ENCODE measurements at places on chromosomes 7 and 10. TPM values are rescaled to one million over a fixed set of nuclear protein-coding genes. Genes with fewer than 3 reads are reported as not detected.

GRCh38 chr10:101151395-101151794 lies 20.3 kb downstream of the TLX1 start:
- no peak for DNase-seq

DNA sequence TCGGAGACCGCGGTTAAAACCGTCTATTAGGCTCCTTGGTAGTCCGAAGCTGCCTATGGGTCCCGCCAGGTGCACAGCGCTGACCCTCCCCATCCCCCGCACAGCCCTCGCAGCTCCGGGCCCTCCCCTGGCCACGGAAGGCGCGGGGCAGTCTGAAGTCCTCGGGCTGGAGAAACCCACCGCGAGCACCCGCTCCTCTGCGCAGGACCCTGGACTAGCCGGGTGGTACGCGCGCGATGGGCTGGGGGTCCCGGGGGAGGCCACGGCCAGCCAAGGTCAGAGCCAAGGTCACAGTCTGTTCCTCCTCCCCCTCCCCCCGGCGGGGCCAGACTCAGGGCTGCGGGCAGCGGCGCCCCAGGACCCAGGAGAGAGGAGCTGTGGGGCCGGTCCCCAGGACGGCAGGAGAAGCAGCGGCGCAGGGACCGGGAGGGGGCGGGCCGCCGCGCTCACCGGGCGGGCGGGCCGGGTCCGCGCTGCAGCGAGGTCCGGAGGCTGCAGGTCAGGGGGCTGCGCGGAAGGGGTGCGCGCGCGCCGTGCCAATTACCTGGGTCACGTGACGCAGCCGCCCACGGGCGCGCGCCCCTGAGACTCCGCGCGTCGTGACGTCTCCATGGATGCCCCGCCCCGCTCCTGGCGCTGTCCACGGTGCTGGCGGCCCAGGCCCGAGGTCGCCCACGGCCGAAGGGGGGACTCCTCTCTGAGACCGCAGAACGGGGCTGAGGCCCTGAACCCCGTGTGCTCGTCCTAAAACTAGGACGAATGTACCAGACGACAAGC lies at the start of gene OGDHL:
Gene OGDHL, minus strand, starts transcription at position 535 of the 777 bp plus-strand sequence. CDS start 3,731 bp downstream, outside the sequence.
- peak; percentile 70 for DNase-seq

GRCh38 chr7:36875794-36876193 lies 151.5 kb upstream of the AOAH start:
- DNase-seq, result no peak

- DNase-seq, result no peak
These were observed 50.8 kb downstream of the ITGB8 start for GRCh38 chr7:20381406-20382034.

The PDZD7 gene
- 0.51 TPM for total RNA-seq

- DNase-seq, result no peak
These were observed 51.5 kb downstream of the PFKFB3 start for GRCh38 chr10:6254201-6254600.

The ZNF37A gene
- 5.1 TPM for total RNA-seq

DNA sequence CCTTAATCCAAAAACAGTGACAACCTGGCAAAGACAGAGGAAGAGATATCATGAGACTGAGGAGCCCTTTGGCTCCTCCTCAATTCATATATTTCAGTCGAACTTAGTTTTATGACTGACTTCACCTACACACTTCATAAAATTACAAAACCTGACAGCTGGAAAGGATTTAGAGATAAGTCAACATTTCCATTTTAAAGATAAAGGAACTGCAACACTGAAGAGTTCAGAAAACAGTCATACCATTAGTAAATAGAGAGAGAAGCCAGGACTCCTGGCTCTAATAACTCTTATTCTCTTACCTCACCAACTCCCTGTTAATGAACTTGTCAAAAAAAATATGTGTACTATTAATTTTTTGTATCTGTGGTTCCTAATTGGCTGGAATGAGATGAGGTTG lies 141.0 kb upstream of the COL1A2 start:
- no peak for DNase-seq

The BRAF gene
- 13.0 TPM for total RNA-seq

- DNase-seq, result no peak
These were observed 79.1 kb downstream of the ITGA8 start for GRCh38 chr10:15640536-15641085.

GRCh38 chr7:48875045-48875916 lies 49.1 kb upstream of the CDC14C start:
- no peak for DNase-seq

- no peak for DNase-seq
These were observed 47.2 kb upstream of the NRP1 start for GRCh38 chr10:33381451-33382215.

The CDCA7L gene
- total RNA-seq, result 41.0 TPM

The TSPAN15 gene
- total RNA-seq, result 65.1 TPM

DNA sequence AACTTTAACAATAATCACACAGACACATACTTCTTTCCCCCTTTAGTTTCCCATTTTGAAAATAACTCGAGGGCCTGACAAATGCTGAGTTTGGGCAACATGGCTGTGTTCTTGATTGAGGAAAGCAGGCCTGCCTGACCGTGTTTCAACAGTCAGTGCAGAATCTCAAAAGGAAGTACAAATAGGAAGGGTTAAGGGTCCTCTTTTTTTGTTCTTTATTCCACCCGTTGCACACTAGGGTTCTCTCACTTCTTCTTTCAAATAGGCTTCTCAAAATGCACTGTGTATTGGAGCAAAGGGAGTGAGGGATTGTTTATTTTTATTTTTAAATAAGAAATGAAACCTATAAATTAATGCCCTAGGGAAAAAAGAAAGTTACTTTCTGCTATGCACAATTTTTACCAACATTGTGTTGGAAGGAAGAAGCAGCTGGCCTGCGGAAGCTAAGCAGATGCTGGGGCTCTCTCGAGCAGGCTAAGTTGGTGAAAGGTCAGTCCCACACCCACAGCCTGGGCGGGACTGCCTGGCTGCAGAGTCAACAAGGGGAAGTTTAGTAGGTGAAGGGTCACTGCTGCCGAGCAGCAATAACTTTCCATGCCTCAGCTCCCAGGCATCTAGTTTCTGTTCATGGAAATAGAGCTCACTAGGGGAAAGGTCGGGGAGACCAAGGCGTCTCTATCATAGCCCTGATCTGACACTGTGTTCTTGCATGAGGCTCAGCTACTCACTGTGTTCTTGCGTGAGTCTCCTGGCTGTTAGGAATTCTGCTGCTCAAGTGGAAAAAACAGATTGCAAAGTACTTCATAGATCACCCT lies 12.2 kb upstream of the PDK4 start:
- DNase-seq, result peak; percentile 99

- DNase-seq, result no peak
These were observed 120.9 kb upstream of the KAT6B start for GRCh38 chr10:74705358-74705980.

- no peak for DNase-seq
These were observed 6.9 kb downstream of the BAZ1B start for GRCh38 chr7:73515178-73515577.

DNA sequence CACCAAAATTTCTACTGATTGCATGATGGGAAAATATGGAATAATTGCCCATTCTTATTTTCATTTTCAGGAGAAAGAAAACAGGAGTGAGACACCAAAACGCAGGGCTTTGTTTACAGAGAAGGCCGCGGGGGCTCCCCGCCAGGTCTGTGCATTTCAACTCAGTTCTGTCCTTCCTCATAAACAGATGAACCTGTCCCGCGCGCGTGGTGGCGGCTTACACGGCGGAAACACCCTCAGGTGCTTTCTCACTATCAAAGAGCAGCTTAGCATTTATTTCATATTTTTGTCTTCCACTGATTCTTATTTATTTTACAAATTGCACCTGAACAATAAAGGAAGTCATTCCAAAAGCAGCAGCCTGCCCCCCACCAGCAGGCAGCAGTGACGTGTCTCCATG lies 579.4 kb downstream of the PTPRN2 start:
- DNase-seq, result no peak

DNA sequence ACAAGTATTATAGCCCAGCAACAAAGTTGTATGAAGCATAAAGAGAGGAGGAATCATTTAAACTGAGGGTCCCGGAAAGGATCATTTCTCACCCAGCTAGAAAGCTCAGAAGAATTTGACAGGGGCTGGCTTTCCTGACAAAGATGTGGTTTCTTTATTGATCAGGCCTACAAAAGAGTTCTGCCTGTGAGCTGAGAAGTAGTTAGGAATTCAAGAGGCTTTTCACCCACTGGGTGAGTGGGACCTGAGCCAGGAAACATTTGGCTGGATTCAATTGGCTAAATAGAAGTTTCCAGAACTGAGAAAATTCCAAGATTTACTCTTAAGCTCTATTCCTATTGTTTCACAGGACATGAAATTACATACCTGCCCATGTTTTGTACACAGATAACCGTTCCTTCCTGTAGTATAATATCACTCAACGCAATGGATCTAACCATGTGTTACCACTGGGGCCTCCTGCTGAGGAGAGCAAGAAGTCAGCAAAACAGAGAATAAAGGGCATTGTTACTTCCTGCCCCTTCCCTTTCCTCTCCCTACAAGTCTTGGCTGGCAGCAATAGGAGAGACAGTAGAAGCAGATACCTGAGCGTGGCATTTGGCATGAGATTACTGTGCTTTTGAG lies 53.9 kb upstream of the PAPSS2 start:
- peak; percentile 23 for DNase-seq

DNA sequence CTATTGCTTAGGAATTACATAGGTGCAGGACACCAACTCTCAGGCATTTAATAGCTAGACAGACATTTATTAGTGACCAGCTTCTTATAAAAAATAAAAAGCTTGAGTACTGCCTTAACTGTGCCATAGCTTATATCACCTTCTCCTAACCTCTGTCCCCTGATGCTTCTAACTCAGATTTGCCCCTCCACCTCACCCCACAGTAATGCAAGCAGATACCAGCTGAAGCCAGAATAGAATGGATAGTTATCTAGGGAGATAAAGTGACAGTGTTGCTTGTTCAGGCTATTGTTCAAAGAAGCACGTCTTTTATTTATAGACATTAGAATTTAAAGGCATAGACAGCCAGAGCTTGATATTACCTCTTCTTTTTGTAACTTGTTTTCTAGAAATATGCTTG lies 99.6 kb upstream of the GLCCI1 start:
- DNase-seq, result no peak

- DNase-seq, result no peak
These were observed 34.0 kb downstream of the SVIL start for GRCh38 chr10:29600821-29601220.

DNA sequence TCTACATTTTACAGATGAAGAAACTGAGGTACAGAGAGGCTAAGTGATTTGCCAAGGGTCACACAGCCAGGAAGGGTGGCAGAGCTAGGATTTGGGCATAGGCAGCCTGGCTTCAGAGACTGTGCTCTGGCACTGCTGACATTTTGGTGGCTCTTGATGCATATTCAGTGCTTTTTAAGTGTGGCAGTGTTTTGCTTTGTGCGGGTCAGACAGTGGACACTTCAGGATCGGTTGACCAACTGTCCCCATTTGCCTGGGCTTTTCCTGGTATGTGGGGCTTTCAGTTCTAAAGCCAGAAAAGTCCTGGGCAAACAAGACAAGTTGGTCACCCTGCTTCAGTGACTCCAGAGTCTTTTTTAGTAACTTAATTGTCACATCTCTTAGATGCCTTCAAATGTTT lies 35.0 kb downstream of the SUFU start:
- DNase-seq, result no peak

DNA sequence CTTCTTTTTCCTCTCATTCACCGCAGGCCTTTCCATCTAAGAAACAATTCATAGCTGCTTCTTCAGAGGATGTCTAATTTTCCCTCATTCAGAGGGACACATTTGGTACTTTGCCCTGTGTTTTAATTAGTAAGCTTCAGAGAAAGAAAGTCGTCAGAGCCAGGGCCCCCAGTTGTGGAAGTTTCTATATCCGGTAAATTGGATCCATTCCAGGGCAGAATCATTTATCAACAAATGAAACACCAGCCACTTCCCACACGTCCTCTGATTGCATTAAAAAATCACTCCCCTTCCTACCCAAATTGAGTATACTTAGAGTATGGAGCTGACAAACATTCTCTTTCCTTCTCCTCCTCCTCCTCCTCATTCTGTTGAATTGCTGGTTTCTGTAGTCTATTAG lies 205.8 kb upstream of the HDAC9 start:
- no peak for DNase-seq

- DNase-seq, result no peak
These were observed 63.3 kb downstream of the CTTNBP2 start for GRCh38 chr7:117809958-117810357.

The TFEC gene
- 0.89 TPM for total RNA-seq

The FBXL13 gene
- total RNA-seq, result 0.39 TPM

The MYO3A gene
- total RNA-seq, result not detected

GRCh38 chr10:4670737-4671136 lies 155.3 kb upstream of the AKR1E2 start:
- DNase-seq, result no peak

The SPACDR gene
- total RNA-seq, result 0.39 TPM

- no peak for DNase-seq
These were observed 69.0 kb downstream of the EZH2 start for GRCh38 chr7:148814922-148815559.

All from dermis microvascular lymphatic vessel endothelial cell (primary cell).